ENCODE measurements at places on chromosomes 2 and 18. TPM values are rescaled to one million over a fixed set of nuclear protein-coding genes. Genes with fewer than 3 reads are reported as not detected.

The LYPD1 gene
- total RNA-seq: 17.8 TPM

The CRACDL gene
- total RNA-seq: 2.3 TPM

The FAP gene
- total RNA-seq: 2.2 TPM

The DIPK1C gene
- 12.3 TPM for total RNA-seq

The RIOK3 gene
- 55.7 TPM for total RNA-seq

The SLC30A3 gene
- total RNA-seq: 0.47 TPM

The STEAP3 gene
- not detected for total RNA-seq

The REG1B gene
- total RNA-seq: not detected

The CIDEA gene
- total RNA-seq: 3.3 TPM

Measured in occipital lobe (tissue), 3 donors.